ENCODE measurements at places on chromosomes 3 and 15.

GRCh38 chr15:27820232-27820631, 278.9 kb downstream of the OCA2 start:
- DNase-seq: no peak

GRCh38 chr15:57866149-57866736, 159.7 kb downstream of the POLR2M start:
- DNase-seq: peak; percentile 9

DNA sequence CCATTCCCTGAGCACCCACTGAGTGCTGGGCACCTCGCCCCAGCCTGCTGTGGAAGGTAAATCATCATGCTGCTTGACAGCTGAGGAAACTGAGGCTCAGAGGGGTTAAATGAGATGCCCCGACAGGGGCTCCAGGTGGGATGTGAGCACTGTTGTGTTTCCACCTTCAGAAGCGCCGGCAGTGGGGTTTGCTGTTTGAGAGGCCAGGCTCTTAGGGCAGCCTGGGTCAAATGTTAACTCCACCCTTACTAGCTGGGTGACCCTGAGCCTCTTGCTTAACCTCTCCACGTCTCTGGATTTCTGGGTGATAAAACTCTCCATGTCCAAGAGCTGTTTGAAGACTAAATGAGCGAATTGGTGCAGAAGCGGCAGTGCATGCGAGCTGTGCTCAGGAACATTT, 43.1 kb downstream of the FAM3D start:
- no peak for DNase-seq

DNA sequence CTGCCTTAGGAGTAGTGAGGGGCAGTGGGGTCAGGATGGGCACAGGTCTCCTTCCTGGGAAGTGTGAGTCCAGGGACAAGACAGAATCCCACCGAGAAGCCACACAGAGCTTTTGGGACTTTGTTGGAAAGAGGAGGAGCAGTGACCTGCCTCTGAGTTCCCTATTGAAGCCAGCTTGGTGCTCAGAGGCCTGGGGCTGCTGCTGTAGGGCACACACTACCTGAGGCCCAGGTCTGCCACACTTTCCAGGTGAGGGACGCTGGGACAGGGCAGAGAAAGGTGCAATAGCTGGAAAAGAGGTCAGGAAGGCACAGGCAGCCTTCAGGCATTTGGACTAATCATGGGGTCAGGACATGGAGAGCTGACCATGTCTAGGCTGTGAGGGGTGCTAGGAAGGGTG, 67.7 kb downstream of the SCN5A start:
- no peak for DNase-seq

- DNase-seq: no peak
These were observed at the start of gene UBE2E2 for GRCh38 chr3:23202921-23203707. Gene UBE2E2, plus strand, starts transcription at chr3:23203327.

- no peak for DNase-seq
These were observed 202.8 kb upstream of the TBC1D5 start for GRCh38 chr3:17945018-17945798.

- no peak for DNase-seq
These were observed 113.4 kb downstream of the CD47 start for GRCh38 chr3:107977221-107978130.
